ENCODE measurements at places on chromosomes 13 and 19.

DNA sequence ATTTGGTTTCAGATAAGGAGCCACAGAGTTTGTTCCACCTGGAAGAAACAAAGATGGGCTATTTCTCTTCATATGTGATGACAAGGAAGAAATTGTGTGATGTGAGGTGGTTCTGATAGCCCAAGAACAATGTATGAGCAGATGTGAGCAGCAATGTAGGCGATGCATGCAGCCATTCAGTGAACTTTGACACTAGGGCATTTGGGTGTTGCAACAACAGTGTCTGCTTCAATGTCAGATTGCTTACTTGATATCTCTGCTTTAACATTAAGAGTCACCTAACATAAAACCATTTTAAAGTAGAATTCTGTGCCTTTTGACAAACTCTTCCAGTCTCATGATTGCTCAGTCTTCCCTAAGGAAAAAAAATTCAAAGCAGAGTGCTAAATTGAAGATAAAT, 865.4 kb downstream of the SLITRK6 start:
- no peak for DNase-seq

DNA sequence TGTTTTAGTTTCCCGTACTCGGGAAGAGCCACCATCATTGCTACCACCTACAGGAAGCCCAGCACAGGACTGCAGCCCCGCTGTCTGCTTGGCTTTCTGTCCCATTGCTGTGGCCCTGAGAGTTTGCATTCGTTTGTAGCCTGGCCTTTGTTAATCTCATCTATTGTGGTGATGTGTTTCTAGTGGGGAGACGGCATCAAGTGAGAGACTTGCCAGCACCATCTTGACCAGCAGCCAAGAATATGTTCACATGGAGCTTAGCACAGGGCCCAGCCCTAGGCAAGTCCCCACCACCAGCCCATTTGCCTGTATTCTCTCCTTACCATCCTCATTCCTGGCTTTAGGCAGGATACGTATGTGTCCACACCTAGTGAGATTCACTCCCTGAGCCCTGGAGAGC, 17.3 kb upstream of the OVOL3 start:
- no peak for DNase-seq

DNA sequence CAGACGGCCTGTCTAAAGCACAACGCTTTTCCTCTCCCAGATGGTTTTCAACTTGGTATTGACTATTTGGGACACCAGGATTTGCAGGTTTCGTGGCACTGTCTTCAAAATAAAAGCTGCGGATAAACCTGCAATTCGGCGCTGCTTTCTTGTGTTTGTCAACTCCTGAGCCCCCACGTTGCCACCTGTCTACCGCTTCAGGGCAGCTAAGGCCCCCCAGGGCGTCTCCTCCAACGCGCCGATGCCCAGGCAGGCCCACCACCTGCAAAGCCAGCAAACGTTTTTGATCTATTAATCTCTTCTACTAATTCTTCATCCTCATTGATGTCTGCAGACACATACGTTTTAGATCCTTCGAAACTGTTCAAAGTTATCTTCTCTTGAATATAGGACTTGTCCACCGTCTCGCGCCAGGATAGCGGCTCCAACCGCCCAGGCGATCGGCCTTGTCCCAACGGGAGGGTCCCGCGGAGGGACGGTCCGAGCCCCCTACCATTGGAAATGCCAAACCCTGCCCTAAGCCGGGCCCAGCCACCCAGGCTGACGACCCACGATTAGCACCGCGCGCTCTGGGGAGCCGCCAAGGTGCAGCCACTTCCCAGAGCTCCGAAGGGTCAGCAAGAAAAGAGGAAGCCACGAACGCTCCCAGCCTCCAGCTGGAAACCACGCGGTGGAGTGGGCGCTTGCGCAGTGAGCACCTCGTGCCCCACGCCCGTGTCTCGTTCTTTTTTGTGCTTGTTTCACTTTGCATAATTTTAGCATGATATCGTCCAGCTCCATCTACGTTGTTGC, 23.4 kb upstream of the VN1R4 start:
- DNase-seq: no peak

DNA sequence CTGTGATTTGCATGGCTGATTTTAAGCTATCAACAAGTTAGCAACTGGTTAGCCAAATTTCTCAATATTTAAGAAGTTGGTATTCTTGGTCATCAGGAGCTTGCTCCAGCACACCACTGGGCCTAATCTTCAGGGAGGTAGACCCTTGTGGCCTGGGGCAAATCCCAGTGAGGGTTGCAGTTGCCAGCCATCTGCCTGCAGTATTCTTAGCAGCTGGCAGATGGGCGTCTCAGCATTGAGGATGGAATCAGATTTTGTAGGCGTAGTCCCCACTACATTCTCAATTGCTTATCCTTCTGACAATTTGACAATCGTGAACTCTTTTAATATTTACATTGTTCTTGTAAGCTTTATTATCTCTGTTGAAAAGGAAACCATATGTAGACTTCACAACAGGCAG, 1266.2 kb downstream of the SLITRK5 start:
- no peak for DNase-seq

DNA sequence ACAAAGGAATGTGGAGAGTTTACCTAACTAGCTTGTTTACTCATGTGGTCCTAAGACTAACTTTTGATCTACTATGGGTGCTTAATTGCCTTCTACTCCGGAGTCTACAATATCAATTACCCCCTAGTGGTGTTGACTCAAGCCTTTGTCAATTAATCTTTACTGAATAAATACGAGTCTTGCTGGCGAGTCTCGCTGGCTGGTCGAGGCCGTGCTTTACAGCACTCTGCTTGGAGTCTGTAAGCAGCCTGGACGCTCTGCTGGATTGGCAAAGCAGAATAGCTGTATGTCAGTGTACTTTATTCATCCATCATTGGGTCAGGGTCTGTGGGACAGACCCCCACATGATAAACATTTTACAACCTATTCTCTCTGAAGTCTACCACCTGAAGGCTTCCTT, 9.9 kb upstream of the SPART start:
- no peak for DNase-seq

- DNase-seq: no peak
Observed at GRCh38 chr13:101590479-101590878, 138.0 kb downstream of the ITGBL1 start.

DNA sequence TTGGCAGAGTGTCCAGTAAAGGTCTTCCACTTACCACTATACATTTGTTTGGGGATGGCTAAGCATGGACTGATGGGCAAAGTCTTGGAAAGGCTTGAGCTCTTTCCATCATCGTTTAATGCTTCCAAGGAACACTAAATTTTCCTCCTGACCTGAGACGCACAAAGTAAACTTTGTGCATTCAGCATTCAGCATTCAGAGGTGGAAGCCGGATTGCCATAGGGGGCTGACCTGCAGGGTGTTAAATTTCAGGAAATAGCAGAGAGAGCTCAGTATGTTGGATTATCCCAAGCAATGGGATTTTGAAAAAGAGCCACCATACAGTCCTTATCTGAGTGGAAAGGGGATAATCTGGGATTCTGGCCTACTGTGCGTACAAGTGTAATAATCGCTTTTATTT, 14.0 kb downstream of the ZNF552 start:
- no peak for DNase-seq

GRCh38 chr13:54536112-54536511, 1507.5 kb downstream of the OLFM4 start:
- DNase-seq: no peak

DNA sequence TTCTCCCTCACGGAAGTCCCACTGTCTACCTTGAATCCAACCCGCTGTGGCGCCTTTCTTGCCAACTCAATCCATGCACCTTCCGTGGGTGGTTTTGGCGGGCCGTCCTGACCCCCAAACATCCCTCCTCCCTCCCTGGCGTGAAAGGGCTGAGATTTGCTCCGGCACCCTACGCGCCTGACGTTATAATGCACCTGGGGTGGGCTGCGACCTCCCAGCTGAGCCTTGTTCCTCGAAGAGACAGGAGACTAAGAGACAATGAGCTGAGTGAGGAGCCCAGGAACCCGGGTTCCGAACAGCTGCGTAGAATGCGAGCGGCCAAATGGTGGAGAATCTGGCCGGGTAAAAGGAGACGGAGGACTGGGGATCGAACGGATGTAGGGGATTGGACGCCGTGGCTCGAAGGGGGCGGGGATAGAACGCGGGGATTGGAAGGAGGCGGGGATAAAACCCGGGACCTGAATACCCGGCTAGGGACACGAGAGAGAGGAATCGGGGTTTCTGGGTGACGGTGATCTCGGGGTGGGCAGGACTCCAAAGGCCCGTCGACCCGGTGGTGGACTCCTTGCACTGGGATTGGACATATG, at the start of gene CPT1C:
Gene CPT1C (plus strand): TSS at position 461 of the 587 bp plus-strand sequence. CDS start 1,137 bp downstream, outside the sequence.
- DNase-seq: peak; percentile 93

DNA sequence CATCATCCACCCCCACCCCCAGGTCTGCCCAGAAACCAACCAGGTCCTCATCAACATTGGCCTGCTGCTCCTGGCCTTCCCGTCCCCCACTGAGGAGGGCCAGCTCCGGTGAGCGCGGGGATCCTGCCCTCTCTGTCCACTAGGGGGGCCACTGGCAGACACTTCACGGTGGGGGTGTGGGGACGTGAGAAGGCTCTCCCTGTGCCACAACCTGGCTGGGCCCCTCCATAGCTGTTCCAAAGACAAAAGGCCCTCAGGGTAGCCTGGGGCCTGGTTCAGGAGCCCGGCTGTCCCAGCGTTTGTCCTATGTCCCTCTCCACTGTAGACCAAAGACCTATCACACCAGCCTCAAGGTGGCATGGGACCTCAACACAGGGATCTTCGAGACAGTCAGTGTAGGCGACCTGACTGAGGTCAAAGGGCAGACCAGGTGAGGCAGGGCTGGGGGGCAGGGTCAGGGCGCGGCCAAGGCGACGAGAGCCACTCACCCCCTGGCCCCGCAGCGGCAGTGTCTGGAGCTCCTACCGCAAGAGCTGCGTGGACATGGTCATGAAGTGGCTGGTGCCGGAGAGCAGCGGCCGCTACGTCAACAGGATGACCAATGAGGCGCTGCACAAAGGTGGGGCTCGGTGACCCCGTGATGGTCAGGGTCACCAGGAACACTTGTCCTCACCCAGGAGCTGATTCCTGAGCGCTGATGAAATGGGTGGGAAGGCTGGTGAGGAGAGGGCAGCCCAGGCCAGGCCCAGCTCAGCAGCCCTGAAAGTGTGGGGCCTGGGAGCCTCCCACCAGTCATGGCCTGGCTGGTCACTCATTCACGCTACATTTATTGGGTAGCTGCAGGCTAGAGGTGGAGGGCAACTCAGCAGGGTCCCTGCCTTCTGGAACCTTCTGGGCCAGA, 7.9 kb downstream of the DCAF15 start:
- no peak for DNase-seq

DNA sequence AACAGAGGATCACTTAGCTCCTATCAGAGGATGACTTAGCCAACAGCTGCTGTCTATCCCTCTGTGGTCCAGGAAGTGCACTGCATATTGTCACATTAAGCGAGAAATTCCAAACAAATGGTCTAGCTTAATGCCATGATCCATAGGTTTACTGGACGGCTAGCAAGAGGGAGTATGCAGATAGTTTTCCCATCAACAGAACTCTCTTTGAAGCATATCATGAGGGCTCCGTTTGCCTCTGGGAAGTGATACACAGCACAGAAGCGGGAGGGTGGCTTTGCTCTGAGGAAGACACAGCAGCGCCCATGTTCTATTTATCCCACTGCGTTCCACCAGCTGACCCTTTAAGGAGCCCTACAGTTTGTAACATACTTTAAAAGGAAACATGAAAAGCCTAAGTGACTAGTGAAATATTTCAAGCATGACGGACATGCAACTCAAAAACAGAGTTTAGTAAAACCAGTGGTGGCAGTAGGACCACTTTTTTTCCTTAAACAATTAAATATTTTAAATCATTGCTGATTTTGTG, 52.7 kb downstream of the COL4A1 start:
- DNase-seq: no peak

DNA sequence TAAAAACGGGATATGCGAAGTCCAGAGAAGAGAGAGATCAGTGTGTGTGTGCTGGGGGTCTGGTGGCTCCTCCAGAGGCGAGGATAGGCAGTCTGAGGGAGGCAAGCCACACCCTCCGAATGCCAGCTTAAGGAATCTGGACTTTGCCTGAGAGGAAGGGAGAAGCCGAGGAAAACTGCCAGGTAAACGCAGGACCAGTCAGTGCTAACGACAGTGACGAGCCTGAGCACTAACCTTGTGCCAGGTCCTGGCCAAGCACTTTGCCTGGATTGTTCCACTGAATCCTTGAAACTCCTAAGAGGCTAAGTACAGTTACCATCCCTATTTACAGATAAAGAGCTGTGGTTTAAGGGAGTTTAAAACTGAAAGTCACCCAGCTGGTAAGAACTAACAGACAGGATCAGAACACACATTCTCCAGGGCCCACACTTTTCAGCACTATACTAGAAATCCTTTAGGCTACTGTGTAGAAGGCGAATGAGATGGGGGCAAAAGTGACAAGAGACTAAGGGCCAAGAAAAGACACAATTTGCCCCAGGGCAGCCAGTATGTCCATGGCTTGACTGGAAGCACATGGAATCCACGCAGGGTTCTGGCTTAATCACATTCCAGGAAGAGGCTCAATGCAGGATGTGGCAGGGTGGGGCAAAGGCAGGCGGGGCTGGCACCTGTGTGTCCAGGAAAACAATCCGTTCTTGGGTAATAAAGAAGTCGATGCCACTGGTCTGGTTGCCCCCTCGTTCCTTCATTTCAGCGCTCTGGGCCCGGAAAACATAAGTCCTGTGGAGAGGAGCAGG, 15.1 kb downstream of the SMG9 start:
- no peak for DNase-seq

- no peak for DNase-seq
Observed at GRCh38 chr13:113430378-113431110, 22.7 kb downstream of the ADPRHL1 start.

DNA sequence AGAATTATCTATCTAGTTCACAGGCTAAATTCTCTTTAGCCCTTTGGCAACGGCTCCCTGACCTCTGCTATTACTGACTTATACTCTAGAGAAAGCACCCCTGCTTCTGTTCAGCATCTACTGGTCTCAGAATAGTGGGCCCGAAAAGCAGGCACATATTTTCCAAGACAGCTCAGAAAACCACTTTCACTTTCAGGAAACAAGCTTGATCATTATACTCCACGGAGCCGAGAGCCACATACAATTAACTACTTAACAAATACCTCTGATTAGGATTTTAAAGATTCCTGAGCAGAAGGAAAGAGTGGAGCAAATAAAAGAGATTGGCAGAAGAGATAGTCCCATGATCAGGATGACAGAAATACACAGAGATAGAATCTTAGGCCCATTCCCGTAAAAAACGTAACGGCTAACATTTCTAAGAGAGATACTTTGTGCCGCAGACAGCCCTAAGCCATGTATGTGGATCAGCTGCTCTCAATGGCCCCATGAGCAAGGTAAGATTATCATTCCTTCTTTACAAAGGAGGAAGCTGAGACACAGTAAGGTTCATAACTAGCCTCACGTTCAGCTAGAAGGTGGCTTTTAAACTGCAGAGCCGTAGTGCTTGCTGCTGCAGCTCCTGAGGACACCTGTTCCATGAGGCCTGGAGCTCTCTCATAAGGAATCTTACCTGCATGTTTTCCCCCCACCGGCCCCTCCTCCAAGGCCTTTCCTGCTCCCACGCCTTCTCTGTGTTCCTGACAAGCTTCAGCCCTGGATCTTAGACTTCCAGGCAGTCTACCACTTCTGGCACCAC, 227.2 kb downstream of the FOXO1 start:
- DNase-seq: no peak

All from NCI-H2107 (cell line).